NCI-H460 (cell line): ENCODE measurements at places on chromosomes 3 and 15. TPM values are rescaled to one million over a fixed set of nuclear protein-coding genes. Genes with fewer than 3 reads are reported as not detected.

SLC22A14 gene
- 0.35 TPM in 1 of 2 replicates, not detected in the other for total RNA-seq

FYCO1 gene
- total RNA-seq: 4.2 and 5.3 TPM in 2 replicates

CTXN2 gene
- total RNA-seq: not detected in 2 replicates

CFAP100 gene
- not detected in 2 replicates for total RNA-seq

RYR3 gene
- not detected in 2 replicates for total RNA-seq

KLHL40 gene
- not detected in 2 replicates for total RNA-seq

NOX5 gene
- 0.23 and 0.64 TPM in 2 replicates for total RNA-seq

GOLGA6L7 gene
- not detected in 2 replicates for total RNA-seq

RLBP1 gene
- total RNA-seq: not detected in 2 replicates

TMOD3 gene
- total RNA-seq: 59.0 and 60.7 TPM in 2 replicates

P3H2 gene
- total RNA-seq: 320 and 335 TPM in 2 replicates

CFAP161 gene
- total RNA-seq: not detected in 2 replicates

FOXL2 gene
- 2.7 and 3.0 TPM in 2 replicates for total RNA-seq

SLC51B gene
- 0.75 and 1.1 TPM in 2 replicates for total RNA-seq

SLC12A1 gene
- total RNA-seq: not detected in 2 replicates

ZNF619 gene
- 4.2 and 5.2 TPM in 2 replicates for total RNA-seq

IVD gene
- total RNA-seq: 19.0 and 27.2 TPM in 2 replicates

LRRK1 gene
- total RNA-seq: 0.63 and 1.3 TPM in 2 replicates

SLC24A5 gene
- not detected in 2 replicates for total RNA-seq

WDR93 gene
- 0.17 and 0.30 TPM in 2 replicates for total RNA-seq
